ENCODE measurements at places on chromosomes 6 and 20.

DNA sequence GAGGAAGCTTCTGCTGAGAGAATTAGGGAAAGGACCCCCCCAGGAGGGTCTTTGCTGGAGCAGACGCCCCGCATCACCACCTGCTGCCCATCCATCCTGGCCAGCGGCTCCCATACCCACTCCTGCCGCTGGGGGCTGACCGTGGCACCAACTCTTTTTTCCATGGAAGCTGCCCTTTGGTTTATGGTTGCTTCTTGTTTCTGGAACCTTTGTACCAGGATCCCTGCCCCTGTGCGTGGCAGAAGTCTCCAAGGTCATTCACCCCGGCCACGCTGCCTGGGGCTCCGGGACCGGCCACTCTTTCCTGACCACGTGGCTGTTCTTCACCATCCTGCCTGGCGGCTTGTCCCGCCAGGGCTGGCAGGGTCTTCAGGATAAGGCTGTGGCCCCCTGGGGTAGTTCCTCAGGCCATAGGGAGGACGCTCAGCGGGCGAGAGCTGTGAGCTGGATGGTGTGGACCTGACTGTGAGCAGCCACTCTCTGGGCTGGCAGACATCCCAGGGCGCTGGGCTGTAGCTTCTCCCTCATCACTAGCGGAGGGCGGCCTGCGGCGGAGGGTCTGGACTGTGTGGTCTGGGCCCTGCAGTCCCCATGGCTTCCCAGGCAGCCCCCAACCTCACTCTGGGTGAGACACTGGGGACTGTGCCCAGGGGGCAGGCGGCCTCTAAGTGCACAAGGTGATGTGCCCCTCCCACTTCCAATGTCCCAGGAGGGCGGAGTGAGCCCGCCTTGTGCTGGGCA lies 22.8 kb upstream of the RBBP8NL start:
- no peak for DNase-seq

GRCh38 chr6:121849477-121849876 lies 414.0 kb downstream of the GJA1 start:
- no peak for DNase-seq

GRCh38 chr6:41551086-41551700 lies 5.0 kb downstream of the FOXP4 start:
- DNase-seq = no peak

DNA sequence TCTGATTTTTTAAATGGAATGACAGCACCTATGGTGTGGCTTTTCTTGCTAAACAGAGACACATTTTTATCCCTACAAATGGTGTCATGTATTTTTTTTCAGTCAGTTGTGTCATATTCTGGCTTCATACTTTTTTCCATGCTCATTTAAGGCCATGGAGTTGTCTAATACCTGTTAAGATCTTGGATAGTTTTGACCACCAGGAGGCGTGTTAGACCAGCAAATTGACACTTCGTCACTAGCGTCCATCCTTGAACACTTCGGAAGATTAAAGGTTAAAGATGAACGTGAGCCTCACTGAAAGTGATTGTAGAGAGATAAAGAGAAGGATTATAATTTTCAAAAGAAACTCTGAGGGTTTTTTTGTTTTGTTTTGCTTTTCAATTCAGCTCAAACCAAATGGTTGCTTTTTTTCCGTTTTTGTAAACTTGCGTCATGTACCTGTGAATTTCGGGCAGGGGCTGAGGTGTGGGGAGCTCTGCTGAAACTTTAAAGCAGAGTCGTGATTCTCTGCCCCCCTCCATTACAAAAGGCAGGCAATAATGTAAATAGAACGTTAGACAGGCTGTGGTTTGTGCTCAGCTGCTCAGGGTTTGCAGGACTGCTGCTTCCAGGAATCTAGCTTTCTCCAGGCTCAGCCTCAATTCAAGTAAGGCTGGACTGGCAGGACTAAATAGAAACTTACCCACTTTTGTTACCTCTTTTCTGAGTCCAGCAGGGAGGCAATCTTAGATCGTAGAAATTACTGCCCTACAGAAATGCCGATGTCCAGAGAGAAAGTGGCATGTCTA lies 245.1 kb downstream of the FOXA2 start:
- DNase-seq = no peak

DNA sequence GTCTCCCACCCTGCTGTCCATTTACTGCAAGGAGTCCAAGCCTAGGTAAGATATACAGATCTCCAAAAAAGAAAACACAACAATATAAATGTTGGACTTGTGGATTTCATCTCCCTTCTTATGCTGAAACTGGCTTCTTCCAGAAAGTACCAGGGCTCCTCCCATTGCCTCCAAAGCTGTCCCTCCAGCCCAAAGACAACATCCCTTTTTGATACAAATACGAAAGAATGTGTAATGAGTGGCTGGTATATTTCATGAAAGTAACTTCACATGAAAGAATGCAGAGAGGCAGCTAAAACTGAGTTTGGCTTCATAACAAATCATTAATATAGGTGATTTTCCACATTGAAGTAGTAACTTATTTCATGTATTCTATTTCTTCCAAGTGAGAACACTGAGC lies 7.9 kb downstream of the MAFB start:
- DNase-seq = no peak

DNA sequence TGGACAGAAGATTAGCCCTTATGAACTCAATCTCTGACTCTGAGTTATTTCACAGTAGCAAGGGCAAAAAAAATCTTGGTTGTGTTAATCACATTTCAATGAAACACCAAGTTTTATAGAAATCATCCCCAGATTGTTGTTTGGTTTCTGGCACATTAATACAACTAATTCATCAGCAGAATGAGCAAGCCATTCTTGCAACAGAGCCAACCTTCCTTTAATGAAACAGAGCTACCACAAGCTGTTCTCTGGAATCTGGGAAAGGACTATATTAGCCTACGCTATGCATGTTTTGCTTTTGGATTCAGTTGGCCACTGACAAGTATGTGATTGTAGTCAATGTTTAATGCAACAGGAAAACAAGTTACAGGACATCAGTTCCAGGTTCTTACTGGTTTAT lies 13.8 kb upstream of the POPDC3 start:
- DNase-seq = no peak

All from stimulated activated naive CD4-positive, alpha-beta T cell treated with Interleukin-2 at 50 U/mL for 16 hours (primary cell).